ENCODE measurements at places on chromosomes 2 and 18. TPM values are rescaled to one million over a fixed set of nuclear protein-coding genes. Genes with fewer than 3 reads are reported as not detected.

The GTF2A1L gene
- total RNA-seq = not detected

The GDF7 gene
- 1.5 TPM for total RNA-seq

The CD302 gene
- total RNA-seq = 6.2 TPM

The CNDP1 gene
- total RNA-seq = not detected

The MBD1 gene
- total RNA-seq = 77.2 TPM

The PLEKHH2 gene
- 0.28 TPM for total RNA-seq

The TRAF3IP1 gene
- total RNA-seq = 11.3 TPM

The ZNF521 gene
- total RNA-seq = 78.2 TPM

The HOXD8 gene
- total RNA-seq = 4.1 TPM

The HRH4 gene
- total RNA-seq = not detected
